ENCODE measurements at places on chromosomes 2 and 18.
A peak's percentile ranks its signal among the peaks of the same experiment; 100 is the strongest.

DNA sequence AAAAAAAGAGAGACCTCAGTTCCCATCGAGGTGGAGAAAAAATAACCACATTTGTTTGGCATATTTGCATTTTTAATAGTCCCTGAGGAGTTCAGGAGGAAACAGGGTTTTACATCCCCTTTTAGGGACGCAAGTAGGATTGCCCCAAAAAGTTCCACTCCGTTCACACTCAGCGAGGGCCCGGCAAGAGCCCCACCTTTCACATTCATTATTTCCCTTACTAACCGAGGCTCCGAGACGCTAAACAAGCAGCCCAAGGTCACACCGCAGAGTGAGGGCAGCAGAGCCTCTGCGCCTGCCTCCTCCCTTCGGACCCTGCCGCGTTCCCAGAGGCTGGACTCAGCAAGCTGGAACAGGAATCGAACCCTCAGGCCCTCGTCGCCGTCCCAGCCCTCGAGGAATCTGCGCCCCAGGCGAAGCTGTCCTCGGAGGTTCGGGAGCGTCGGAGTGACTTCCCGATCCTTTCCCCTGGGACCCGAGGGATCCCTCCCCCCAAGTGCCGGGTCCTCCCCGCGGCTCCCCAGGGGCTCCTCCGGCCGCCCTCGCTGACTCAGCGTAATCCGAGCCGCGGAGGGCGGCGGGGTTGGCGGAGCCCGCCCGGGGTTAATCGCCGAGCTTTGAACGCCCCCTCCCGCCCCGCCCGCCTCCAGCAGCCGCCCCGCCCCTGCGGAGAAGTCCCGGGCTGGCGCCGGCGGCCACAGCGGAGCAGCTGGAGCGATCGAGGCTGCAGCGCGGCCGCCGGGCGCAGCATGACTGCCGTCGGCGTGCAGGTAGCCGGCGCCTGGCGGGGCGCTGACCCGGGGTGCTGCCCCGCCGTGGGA is at the start of gene TMEM37:
TSS of gene TMEM37 (plus strand) at position 700 of the 821 bp plus-strand sequence. CDS start at position 750, 50 bp downstream.
- H3K27me3 ChIP-seq: no peaks in the 10 kb centered on the region
- H3K4me3 ChIP-seq: peak within 1 kb of the TSS; percentile 53
- no peak within 1 kb of the TSS for H3K27ac ChIP-seq
- peaks cover 36% of the 10 kb centered on the region for H3K4me1 ChIP-seq
- DNase-seq: peak; percentile 80

DNA sequence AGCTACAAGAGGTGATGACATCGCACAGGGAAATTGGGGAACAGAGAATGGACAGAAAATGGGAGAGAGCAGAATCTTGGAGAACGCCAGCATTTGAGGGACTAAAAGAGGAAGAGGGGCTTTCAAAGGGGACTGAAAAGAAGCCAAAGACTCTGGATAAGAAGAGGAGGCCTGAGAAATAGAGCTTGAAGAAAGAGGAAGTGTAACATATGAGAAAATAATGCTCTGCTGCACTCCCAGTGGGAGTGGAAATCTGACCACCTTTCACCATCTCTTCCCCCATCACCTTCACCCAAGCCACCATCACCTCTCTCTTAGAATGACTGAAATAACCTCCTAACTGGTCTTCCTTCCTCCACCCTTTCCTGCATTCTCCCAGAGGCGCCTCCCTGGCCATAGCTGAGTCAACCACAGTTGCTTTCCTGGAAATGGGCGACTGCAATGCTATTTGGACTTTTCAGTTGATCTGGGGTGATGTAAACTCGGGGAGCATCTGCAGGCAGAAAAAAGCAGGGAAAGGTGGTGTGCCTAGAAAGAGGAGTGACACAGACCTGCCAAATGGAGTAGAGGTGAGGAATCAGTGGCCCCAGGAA is 16.8 kb downstream of the CXCR1 start:
- no peak overlapping the region for H3K27ac ChIP-seq
- H3K4me3 ChIP-seq: no peak overlapping the region
- no peaks in the 10 kb centered on the region for H3K36me3 ChIP-seq
- peaks cover 13% of the 10 kb centered on the region for H3K4me1 ChIP-seq
- no peak for DNase-seq

GRCh38 chr2:206557321-206557720 is 85.0 kb upstream of the FAM237A start:
- H3K4me1 ChIP-seq: peaks cover 37% of the 10 kb centered on the region
- H3K4me3 ChIP-seq: no peak overlapping the region
- H3K27ac ChIP-seq: no peak overlapping the region
- no peak for DNase-seq
- H3K27me3 ChIP-seq: no peaks in the 10 kb centered on the region

DNA sequence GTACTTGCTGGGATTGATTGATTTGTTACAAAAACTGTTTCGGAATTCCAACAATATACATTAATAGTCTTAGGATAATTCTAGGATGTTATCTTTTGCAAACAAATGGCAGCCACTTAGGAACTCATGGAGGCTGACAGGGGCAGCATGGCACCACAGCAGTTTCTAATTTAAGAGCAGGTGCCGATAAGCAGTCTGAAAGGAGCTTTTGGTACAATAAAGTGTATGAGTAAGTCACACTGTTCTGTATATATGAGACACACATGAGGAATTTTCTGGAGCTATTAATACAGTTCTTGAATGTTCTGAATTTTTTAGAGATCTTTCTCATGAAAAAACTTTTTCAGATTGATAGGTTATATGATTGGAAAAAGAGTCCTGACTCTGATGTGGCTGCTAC is 52.2 kb downstream of the EIF5B start:
- DNase-seq: no peak
- no peaks in the 10 kb centered on the region for H3K4me1 ChIP-seq
- H3K36me3 ChIP-seq: peaks cover 40% of the 10 kb centered on the region
- H3K27ac ChIP-seq: no peak overlapping the region

DNA sequence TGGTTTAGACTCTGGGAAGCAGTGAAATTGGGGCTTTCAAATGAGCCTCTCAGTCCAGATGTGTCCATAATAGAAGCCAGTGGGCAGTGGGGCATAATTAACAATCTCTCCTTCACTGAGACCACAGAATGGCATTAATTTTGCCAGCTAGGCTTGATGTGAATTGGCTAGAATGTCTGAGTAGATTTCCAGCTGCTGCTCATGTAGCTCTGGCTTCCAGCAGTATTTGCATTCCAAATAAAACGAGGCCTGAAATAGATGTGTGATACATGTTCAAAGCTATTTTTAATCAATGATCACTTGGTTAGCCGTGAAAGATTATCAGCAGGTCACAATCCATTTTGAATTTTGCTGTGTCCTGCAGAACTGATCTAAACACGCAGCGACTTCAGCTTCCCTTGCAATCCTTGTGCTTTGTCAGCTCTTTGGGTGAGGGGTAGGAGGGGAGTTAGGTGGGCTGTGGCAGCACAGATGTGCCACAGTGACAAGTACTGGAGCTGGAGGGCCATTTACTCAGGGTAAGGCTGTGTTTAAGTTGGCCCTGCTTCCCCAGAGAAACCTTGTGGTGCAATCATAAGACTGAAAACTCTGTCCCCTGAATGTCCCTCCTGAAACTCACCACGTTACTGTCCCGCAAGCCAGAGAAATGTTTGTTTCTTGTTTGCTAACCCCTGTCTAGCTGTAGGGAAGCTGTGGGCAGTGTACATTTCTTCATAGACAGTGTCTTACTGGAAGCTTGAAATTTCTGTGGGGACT is 56.9 kb upstream of the TMEM178A start:
- DNase-seq: no peak
- H3K36me3 ChIP-seq: no peaks in the 10 kb centered on the region
- no peak overlapping the region for H3K27ac ChIP-seq
- H3K27me3 ChIP-seq: no peaks in the 10 kb centered on the region
- no peaks in the 10 kb centered on the region for H3K4me1 ChIP-seq

GRCh38 chr2:168992591-168993349 is 38.4 kb downstream of the ABCB11 start:
- H3K27me3 ChIP-seq: no peaks in the 10 kb centered on the region
- H3K36me3 ChIP-seq: no peaks in the 10 kb centered on the region
- no peak overlapping the region for H3K4me3 ChIP-seq
- no peak for DNase-seq
- no peaks in the 10 kb centered on the region for H3K4me1 ChIP-seq

DNA sequence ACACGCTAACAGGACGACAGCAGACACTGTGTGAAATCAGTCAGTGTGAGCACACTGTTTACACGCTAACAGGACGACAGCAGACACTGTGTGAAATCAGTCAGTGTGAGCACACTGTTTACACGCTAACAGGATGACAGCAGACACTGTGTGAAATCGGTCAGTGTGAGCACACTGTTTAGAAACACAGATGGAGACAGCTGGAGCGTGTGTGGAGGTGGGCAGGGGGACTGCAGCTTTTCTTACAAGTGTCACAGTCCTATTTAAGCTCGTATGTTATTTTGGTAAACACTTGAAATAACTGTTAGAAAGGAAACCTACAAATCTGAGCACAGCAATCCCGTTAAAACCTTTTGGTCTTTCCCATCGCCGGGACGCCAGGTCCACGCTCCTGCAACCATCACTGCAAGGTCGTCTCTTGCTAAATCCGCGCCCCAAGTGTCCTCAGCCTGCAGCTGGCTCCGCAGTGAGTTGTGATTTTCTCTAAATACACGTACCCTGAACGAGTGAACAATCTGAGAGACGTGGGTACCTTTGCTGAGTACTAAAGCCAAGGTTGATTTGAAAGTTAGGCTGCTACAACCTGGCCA is 58.9 kb upstream of the CTDP1 start:
- H3K4me1 ChIP-seq: no peaks in the 10 kb centered on the region
- peaks cover 52% of the 10 kb centered on the region for H3K27me3 ChIP-seq
- DNase-seq: no peak
- H3K27ac ChIP-seq: no peak overlapping the region
- H3K4me3 ChIP-seq: no peak overlapping the region
- no peaks in the 10 kb centered on the region for H3K36me3 ChIP-seq

DNA sequence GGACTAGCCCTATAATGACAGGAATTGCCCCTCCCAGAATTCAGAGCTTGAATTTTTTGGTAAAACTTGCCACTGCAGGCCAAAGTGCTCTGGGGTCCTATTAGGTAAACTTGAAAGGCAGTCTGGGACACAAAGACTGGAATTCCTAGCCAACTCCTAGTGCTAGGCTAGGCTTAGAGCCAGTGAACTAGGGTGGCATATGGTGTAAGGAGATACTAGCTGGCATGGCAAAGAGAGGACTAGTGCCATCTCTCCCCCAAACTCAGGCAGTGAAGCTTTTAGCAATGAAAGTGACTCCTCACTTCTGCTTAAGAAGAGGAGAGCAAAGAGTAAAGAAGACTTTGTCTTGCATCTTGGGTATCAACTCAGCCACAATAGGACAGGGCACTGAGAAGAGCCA is 410.5 kb upstream of the CNTNAP5 start:
- H3K27me3 ChIP-seq: no peaks in the 10 kb centered on the region
- no peak overlapping the region for H3K27ac ChIP-seq
- no peak overlapping the region for H3K4me3 ChIP-seq
- DNase-seq: no peak

- no peak overlapping the region for H3K4me3 ChIP-seq
- H3K27ac ChIP-seq: no peak overlapping the region
These were observed 124.0 kb upstream of the GATA6 start for GRCh38 chr18:22045221-22045918.

DNA sequence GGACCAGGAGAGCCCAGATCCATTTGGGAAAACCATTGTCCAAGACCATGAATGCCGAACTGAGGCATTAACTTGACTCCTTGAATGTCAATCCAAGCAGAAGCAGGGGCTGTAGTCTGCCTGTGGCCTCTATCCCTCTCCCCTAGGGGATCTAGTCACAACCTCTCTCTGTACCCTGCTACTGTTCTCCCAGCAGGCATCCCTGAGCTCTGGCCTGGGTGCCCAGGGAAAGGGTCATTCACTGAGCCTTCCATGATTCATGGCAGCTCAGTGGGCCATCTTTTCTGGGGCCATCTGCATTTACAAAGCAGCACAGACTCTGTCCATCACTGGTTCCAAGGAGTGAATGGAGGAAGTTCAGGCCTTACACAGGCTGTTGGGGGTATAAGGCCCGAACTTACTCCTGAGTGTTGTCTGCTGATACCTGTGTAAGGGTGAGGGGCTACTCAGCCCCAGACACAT is 151.8 kb downstream of the ZFP36L2 start:
- H3K4me3 ChIP-seq: peak overlapping the region; percentile 55
- H3K27ac ChIP-seq: peak overlapping the region; percentile 93
- 0 out of 2 replicates have a peak, but pooled peaks cover 4% of the 10 kb centered on the region for H3K36me3 ChIP-seq
- no peaks in the 10 kb centered on the region for H3K27me3 ChIP-seq
- DNase-seq: no peak

GRCh38 chr2:127235082-127235702 is 15.1 kb upstream of the CYP27C1 start:
- H3K27me3 ChIP-seq: no peaks in the 10 kb centered on the region
- H3K36me3 ChIP-seq: no peaks in the 10 kb centered on the region
- H3K4me1 ChIP-seq: no peaks in the 10 kb centered on the region

- no peak for DNase-seq
- H3K27me3 ChIP-seq: peaks cover 49% of the 10 kb centered on the region
- H3K4me1 ChIP-seq: no peaks in the 10 kb centered on the region
- H3K27ac ChIP-seq: no peak overlapping the region
- H3K4me3 ChIP-seq: no peak overlapping the region
- no peaks in the 10 kb centered on the region for H3K36me3 ChIP-seq
These were observed 12.1 kb downstream of the HOXD3 start for GRCh38 chr2:176169181-176169580.

DNA sequence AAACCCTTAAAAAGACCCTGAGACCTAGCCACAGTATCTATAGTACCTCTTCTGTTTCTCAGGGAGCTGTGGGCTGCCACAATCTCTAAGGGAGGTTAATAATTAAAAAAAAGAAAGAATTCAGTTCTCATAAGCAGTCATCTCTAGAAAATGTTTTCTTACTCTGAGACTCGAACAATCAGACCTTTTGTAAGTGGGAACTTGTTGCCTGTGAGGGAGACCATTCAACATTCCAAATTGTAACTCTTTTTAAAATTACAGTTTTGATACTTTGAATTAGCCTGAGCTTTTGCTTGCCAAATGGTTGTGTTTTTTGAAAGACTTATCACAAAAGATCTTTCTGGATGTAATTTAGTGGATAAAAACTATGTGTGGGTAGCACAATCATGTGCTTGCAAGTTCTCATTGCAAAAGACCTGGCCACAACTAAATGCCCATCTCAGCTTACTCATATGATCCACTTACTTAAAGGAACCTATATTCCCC is 33.3 kb downstream of the IL1R2 start:
- H3K4me1 ChIP-seq: 0 out of 2 replicates have a peak, but pooled peaks cover 4% of the 10 kb centered on the region
- no peak for DNase-seq
- no peaks in the 10 kb centered on the region for H3K36me3 ChIP-seq
- no peak overlapping the region for H3K27ac ChIP-seq
- H3K4me3 ChIP-seq: no peak overlapping the region
